NCI-H2029 treated with DMSO at 0.1 percent for 48 hours (cell line): ENCODE measurements at places on chromosomes 11 and 22.
A peak's percentile ranks its signal among the peaks of the same experiment; 100 is the strongest.

- no peak for DNase-seq
These were observed 7.6 kb upstream of the CDC42EP1 start for GRCh38 chr22:37552524-37553163.

GRCh38 chr11:115552151-115552772 lies 48.0 kb upstream of the CADM1 start:
- DNase-seq, result peak; percentile 12

GRCh38 chr11:88474655-88475054 lies 137.1 kb upstream of the CTSC start:
- DNase-seq, result no peak

DNA sequence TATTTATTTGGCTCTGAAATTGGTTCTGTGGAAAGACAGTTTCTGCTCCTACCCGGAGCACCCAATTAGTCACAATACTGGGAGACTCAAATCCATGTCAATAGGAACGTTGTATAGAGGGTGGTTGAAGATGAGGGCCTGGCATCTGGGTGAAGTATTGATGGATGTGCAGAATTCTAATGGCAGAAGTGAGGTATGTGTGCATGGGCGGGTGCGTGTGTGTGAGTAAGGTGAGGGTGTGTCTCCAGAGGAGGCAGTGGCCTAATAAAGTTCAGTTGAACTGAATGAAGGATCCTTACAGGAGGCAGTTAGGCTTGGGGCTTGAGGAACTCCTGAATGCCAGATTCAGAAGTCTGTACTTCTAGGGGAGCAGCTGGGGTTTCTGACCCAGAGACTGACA lies 71.8 kb upstream of the B3GAT1 start:
- DNase-seq, result no peak

- no peak for DNase-seq
These were observed 3.4 kb downstream of the MCM5 start for GRCh38 chr22:35403356-35403755.

- no peak for DNase-seq
These were observed 15.8 kb downstream of the CCND1 start for GRCh38 chr11:69656536-69657455.

- DNase-seq, result peak; percentile 78
These were observed 102.6 kb downstream of the TMPRSS5 start for GRCh38 chr11:113603277-113604059.

DNA sequence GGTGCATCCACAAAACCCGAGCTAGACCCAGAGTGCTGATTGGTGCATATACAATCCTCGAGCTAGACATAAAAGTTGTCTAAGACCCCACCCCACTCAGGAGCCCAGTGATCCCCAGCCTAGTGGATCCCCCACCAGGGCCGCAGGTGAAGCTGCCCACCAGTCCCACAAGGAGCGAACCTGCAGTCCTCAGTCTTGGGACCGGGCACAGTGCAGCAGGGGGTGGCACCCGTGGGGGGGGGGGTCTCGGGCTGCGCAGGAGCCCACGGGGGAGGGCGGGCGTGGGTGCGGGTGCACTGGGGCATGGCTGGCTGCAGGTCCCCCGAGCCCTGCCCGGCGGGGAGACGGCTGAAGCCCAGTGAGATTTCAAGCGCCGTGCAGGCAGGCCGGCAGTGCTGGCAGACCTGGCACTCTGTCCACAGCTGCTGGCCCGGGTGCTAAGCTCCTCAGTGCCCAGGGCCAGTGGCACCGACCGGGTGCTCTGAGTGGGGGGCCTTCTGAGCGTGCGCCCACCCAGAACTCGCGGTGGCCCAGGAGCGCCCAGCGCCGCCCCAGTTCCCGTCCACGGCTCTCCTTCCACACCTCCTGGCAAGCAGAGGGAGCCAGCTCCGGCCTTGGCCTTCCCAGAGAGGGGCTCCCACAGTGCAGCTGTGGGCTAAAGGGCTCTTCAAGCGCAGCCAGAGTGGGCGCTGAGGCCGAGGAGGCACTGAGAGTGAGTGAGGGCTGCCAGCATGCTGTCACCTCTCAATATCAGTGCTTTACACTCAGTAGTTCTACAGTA lies 989.1 kb downstream of the FAM181B start:
- no peak for DNase-seq

- no peak for DNase-seq
These were observed 683.9 kb downstream of the TBC1D22A start for GRCh38 chr22:47446331-47446730.

DNA sequence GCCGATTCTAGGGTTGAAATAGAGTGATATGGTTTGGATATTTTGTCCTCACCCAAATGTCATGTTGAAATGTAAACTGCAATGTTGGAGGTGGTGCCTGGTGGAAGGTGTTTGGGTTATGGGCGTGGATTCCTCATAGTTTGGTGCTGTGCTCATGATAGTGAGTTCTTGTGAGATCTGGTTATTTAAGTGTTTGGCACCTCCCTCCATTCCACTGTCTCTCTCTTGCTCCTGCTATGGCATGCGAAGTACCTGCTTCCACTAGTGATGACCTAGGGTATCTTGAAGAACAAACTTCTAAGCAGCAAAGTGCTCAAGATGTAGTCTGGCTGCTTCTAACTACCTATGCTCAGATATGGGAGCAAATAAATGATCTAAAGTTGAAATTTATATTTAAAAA lies 56.0 kb upstream of the TSPAN18 start:
- DNase-seq, result no peak

DNA sequence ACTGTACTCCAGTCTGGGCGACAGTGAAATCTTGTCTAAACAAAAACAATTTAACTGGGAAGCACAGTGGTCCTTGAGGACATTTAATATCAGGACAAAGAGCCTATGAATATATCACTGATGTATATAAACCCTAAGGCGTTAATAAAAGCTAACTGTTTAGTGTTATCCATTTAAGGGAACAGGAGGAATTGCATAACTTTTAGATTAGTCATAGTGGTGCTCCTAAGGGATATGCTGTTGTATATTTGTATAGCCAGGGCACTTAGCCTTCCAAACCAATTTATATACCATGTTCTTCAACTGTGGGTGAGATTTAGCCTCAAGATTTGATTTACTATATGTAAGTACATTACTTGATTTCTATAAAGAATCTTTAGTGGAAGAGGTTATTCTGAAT lies 3.0 kb upstream of the CHEK1 start:
- no peak for DNase-seq

DNA sequence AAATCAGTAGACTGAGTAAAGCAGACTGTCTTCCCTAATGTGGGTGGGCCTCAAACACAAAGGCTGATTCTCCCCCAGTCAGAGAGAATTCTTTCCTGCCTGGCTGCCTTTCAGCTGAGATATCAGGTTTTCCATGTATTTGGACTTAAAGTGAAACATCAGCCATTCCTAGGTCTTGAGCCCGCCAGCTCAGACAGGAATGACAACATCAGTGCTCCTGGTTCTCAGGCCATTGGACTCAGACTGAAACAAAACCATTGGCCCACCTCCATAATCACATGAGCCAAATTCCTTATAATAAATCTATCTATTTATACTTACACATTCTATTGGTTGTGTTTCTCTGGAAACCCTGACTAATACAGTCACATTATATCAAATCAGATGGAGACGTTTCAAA lies 56.7 kb upstream of the CLPB start:
- DNase-seq, result no peak

DNA sequence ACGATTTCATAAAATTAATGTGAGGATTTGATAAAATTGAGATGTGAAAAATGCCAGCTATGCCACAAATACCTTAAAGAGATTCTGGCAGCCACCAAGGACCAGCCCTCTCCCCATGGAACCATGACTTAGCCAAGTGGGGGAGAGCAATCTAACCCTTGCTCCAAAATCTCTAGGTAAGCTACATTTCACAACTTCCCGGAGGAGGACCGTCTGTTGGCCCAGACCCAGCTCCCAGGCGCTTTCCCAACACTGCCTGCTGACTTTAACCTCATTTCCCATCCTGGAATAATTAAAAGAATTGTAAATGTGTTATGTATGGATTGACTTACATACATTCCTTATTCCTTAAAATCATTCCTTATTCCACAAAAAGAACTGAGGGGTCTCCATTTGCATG lies 47.5 kb upstream of the TENM4 start:
- DNase-seq, result no peak

- no peak for DNase-seq
These were observed 24.4 kb downstream of the ZNF214 start for GRCh38 chr11:6995703-6996102.

DNA sequence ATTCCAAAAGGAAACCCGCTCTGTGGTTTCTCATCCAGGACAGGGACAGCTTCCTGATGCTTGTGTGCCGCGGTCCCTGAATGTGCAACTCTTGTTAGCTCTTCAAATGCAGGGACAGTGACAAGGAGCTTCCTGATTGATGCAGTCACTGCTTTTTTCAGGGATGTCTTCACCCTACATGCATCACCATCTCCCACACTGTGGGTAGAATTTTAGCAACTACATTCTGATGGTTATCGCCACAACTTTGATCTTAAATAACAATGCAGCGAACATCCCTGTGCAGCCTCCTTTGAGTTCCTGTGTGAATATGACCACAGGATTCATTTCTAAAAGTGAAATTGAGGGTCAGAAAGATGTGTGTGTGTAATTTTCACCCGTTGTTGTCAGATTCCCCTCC lies 115.0 kb downstream of the GGTLC2 start:
- DNase-seq, result no peak
